AG10803 (cell line): ENCODE measurements at places on chromosomes 3 and 15.

GRCh38 chr3:141402476-141403171 is 34.3 kb downstream of the ZBTB38 start:
- DNase-seq, result peak; percentile 93

GRCh38 chr15:40307421-40308211 is at the start of gene PLCB2:
Gene PLCB2, minus strand, starts transcription at chr15:40307935. Its CDS starts 263 bp downstream, at chr15:40307672.
- no peak for DNase-seq

DNA sequence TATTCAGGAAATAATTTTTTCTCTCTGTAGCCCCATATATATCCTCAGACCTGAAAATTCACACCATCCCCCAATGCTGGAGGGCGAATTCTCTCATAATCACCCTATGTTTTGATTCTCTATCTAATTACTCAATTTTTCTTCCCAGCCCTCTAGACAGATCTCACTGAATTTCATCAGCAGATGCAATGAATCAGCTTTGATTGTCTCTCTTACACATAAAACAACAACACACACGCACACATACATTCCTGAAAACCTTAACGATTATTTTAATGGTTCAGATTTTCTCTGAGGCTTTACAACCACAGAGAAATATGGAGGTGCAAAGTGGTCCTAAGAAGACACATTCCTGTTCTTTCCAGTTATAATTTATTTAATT is 11.1 kb downstream of the RBMS3 start:
- no peak for DNase-seq

GRCh38 chr3:139557041-139557440 is 17.5 kb upstream of the RBP1 start:
- no peak for DNase-seq

GRCh38 chr3:16810593-16811367 is 74.0 kb upstream of the PLCL2 start:
- DNase-seq, result no peak

- DNase-seq, result no peak
These were observed 27.0 kb upstream of the VILL start for GRCh38 chr3:37963635-37964034.

GRCh38 chr15:78454992-78455391 is 17.0 kb downstream of the IREB2 start:
- DNase-seq, result no peak

DNA sequence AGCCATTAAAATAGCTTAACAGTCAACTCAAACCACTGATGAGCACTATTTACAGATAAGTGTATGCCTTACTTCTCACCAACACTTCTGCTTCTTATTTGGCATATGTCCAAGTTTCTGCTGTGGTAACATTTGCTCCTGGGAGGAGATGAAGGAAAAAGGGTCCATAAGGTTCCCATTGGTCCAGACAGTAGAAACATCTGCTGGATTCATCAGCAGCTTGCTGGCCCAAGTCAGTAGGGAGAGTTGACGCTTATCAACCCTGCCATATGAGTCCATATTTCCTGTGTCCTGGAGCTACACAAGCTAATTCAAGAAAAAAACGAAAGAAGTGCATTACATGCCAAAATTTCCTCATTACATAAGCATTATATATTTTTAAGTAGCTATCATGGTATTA is 824.5 kb downstream of the CADM2 start:
- DNase-seq, result no peak
